Stromal cell of bone marrow (primary cell): ENCODE measurements at places on chromosomes 5 and 9.

GRCh38 chr5:122498163-122498562 is 186.1 kb downstream of the SNCAIP start:
- DNase-seq, result no peak

GRCh38 chr9:113139225-113139829 is 11.5 kb upstream of the SLC31A2 start:
- DNase-seq, result no peak

DNA sequence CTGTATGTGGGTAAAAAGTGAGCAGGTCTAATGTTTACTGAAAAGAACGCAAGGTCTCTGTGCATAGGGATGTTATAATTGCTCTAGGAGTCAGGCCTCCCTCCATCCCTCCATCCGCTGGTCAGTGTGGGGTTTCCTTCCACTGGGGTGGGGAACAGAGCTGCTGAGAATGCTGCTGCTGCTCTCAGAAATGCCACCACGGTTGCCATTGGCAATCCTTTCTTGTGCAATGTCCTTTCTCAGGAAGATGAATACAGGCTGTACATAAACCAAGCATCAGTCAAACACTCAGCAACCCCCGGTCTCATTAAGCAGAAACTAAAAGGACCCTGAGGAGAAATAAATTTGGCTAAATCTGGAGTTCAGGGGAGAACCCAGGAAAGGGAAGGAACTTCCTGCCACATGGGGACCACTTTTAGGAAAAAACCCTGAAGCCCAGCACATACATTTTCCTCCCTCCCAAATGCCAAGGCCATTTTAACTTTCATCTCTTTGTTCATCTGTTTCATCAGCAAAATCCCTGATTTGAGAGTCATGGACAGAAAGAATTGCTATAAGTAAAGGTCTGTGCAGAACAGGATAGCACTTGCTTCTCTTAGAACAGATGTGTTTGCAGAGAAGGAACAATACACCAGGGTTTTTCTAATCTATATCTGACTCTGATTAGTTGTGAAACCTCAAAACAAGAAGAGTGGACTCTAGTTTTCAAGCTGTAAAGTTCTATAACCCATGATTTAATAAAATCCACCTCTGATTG is 70.4 kb upstream of the SLC1A3 start:
- DNase-seq, result no peak

DNA sequence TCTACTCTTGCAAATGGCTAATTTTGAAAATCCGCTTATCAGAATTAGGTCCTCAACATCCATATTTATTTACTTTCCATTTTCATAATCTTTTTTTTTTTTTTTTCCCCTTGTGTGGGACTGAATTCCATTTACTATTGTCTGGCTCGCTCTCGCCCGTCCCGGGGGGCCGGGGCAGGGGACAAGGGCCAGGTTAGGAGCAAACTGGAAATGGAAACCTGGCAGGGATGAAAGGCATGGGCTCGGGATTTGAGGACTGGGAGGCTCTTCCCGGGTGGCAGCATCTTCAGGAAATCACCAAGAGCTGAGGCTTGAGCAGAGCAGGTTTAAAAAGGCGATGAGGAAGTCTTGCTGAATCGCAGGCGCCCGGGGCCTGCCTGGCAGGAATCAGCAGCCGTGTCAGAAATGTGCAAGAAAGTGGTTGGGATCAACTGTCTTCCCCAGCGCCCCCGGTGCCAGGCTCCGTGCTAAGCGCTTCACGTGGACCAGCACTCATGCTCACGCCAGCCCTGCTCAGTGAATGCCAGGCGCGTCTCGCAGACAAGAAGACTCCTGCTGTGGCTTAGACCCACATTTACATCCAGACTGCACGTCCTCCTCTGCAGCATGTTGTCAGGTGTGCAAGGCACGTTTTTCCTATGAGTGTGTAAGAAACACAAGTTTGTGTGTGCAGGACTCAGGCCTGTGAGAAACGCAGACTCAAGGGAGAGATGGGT is 66.3 kb upstream of the UNC5A start:
- DNase-seq, result no peak

DNA sequence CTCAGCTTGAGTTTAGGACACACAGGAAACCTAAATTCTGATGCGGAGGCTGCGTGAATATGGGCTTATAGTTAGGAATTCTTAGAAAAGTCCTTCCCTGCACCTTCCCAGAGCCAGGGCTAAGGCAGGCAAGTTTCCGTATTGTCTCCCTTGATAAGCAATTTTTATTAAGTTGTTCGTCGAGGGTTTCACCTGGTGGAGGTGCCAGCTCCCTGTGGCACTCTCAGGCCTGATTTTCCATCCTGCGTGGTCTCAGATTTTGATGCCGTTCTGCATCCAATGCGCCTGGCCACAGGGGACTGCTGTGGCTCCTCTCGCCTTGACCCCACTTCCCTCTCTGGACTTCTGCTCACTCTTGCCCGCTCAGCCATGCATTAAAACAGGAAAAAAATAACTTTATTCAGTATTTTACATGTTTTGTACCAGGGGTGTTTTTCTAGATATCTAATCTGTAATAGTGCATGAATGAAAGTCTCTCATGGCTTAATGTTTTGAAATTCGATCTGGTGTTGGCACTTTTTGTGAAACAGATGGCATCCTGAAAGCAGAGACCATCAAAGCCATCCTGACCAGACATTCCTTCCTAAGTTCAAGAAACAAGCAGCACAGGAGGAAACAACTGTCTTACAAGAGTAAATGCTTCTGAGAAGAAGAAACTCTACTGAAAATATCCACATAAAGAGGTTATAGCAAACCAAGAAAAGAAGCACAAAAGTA is 50.7 kb downstream of the TRIP13 start:
- no peak for DNase-seq

- peak; percentile 39 for DNase-seq
Measured at GRCh38 chr9:5500441-5501235, 9.7 kb upstream of the PDCD1LG2 start.

DNA sequence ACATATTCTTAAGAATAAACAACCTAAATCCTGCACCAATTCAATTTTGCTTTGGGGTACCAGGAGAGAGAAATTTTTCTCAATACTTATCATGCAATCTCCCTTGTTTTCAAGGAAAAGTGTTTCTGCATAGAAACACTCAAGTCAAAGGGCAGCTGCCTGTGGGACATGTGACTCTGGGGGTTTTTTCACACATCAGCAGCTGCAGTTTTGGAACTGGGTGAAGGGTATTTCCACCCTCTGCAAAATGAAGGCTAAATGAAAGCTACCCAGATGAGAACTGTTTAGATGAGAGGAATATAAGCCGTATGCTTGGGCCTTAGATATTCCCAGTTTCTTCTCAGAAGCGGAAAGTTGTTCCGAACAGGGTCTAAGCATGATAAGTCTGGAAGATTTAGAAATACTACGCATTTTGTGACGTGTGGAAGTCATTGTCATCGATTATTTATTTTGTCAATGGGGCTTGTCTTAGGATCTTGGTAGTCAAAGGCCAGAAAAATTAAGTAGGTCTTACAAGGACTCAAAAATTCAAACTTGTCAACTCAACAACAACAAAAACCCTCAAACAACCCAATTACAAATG is 64.3 kb upstream of the BOD1 start:
- no peak for DNase-seq

GRCh38 chr5:172626031-172626581 is 15.0 kb upstream of the NEURL1B start:
- no peak for DNase-seq

- peak; percentile 83 for DNase-seq
Measured at GRCh38 chr9:7237473-7238246, 479.9 kb downstream of the KDM4C start.

DNA sequence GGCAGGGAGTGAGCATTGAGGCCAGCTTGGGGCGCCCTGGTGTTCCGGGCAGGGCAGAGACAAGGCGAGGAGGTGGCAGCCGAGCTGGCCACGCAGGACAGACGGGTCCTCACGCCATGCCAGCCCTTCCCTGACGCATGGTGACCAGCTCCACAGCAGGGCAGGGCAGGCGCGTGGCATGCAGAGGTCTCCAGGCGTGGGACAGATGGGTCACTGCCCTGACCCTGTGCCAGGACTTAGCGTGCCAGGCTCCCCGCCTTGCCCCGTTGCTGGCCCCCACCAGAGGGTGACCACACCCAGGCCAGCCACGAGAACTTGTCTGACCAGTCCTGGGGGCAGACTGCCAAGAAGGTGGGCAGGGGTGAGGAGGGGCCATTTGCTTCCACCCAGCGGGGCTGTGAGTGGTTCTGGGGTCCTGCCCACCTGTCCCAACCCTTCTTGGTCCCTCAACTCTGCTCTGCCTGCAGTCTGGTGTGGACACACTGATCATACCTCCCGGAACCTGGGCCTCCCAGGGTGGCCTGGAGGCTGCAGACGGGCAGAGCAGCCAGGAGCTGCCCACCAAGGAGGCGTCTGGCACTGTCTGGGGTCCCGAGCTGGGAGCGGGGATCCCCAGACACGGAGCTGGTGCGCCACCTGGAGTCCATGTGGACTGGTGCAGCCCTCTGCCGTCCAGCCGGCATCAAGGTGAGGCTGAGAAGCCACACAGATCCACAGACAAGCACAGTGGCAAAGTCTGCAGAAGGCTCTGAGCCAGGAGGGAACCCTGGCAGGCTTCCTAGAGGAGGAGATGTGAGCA is at the start of gene RNF224:
TSS of gene RNF224 (plus strand) at position 449 of the 799 bp plus-strand sequence. CDS start 834 bp downstream, outside the sequence.
- no peak for DNase-seq

- DNase-seq, result peak; percentile 69
Measured at GRCh38 chr9:35790385-35791296, 750 bp upstream of the NPR2 start.

DNA sequence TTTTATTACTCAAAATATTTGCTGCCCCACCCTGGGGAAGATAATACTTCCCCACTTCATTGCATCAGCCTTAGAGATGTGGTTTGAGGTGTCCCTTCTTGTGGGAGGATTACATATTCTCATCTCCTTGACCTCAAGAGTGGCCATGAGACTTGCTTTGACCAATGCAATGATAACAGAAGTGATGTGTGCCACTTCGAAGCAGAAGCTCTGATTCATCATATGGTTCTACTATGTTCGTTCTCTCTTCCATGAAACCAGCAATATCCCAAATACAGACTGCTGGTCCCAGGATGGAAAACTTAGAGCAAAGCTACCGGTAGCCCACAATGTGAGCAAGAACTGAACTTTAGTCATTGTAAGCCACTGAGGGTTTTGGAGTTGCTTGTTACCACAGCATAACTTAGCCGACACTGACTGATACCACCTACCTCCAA is 92.0 kb downstream of the THBS4 start:
- peak; percentile 23 for DNase-seq

DNA sequence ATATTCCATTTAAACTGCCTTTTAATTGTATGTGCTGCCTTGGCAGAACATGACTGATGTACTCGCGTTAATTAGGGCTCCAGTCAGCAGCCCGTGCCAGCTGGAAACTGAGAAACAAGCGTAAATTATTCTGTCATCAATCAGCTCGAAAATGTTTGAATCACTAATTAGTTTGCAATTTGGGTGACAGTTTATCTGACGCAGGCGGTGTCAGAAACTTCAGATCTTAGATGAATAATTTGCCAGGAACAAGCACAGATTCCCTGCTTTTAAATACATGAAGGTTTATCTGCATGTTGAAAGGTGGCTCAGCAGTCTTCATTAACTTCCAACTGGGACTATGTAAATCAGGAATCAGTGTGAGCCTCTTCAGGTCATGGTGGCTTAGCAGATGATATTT is 176.0 kb upstream of the TLE4 start:
- no peak for DNase-seq

DNA sequence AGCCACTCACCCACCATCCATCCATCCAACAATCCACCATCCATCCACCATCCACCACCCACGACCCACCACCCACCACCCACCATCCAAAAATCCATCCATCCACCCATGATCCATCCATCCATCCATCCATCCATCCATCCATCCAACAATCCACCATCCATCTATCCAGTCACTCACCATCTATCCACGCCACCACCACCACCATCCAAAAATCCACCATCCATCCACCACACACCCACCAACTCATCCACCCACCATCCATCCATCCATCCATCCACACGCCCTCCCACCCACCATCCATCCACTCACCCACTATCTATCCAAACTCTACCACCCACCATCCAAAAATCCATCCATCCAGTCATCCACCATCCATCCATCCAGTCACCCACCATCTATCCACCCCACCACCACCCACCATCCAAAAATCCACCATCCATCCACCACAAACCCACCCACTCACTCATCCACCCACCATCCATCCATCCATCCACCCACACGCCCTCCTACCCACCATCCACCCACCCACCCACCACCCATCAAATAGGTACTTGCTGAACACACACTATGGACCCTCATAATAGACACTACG is 9.0 kb downstream of the DPH7 start:
- no peak for DNase-seq

GRCh38 chr9:69175486-69175885 is 1.4 kb downstream of the TJP2 start:
- DNase-seq, result no peak

DNA sequence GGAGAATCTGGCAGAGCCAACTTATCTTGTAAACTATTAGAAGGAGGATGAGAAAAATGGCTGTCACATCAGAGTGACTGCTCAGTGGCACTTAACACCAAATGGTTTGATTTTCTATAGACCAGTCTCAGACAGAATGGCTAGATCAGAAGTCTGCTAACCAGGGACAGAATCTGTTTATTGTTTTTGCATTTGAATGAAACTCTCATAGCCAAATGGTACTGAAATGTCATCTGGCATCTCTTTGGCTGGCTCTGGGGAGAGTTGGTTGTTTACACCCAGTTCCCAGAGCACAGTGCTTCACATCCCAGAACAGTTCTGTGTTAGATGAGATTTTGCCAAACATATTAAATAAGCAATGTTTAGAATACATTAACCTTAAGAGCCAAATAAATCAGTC is 106.6 kb upstream of the HMHB1 start:
- DNase-seq, result no peak
